T-helper 1 cell (primary cell): ENCODE measurements at places on chromosomes 2 and 18.

GRCh38 chr2:239293775-239294430 lies 106.9 kb downstream of the HDAC4 start:
- DNase-seq: peak; percentile 68

DNA sequence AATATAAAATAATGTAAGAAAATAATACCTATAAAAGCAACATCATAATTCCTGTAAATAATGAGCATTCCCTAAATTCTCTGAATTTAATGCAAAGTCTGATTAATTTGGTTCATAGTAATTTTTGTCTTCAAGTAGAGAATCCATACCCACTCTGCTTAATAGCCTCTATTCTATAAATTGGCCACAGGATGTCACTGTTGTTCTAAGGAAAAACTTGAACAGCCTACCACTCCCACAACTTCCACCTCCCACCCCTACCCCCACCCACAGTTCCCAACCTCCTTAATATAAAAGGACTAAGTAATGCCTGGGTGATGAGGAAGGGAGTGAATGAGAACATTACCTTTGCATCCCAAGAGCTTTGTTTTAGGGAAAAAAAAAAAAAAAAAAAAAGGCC lies 27.2 kb upstream of the BBS5 start:
- DNase-seq: no peak

- no peak for DNase-seq
Observed at GRCh38 chr18:43961722-43962121, 684.4 kb upstream of the SYT4 start.

- no peak for DNase-seq
Observed at GRCh38 chr2:18824325-18824790, 235.0 kb upstream of the NT5C1B start.

GRCh38 chr2:81901017-81901416 lies 1596.5 kb upstream of the LRRTM1 start:
- DNase-seq: no peak

DNA sequence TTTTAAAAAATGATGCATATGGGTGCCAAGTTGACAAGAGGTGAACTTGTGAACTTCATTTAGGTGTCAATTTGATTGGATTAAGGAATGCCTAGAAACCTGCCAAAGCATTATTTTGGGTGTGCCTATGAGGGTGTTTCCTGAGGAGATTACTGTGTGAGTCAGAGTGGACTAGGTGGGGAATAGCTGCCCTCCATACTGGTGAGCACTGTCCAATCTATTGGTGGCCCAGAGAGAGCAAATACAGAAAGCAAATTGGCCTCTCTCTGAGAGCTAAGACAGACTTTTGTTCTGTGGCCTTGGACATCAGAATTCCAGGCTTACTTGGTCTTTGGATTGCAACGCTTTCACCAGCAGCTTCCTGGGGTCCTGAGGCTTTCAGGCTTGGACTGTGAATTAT lies 388.0 kb downstream of the SUCLG1 start:
- DNase-seq: no peak

DNA sequence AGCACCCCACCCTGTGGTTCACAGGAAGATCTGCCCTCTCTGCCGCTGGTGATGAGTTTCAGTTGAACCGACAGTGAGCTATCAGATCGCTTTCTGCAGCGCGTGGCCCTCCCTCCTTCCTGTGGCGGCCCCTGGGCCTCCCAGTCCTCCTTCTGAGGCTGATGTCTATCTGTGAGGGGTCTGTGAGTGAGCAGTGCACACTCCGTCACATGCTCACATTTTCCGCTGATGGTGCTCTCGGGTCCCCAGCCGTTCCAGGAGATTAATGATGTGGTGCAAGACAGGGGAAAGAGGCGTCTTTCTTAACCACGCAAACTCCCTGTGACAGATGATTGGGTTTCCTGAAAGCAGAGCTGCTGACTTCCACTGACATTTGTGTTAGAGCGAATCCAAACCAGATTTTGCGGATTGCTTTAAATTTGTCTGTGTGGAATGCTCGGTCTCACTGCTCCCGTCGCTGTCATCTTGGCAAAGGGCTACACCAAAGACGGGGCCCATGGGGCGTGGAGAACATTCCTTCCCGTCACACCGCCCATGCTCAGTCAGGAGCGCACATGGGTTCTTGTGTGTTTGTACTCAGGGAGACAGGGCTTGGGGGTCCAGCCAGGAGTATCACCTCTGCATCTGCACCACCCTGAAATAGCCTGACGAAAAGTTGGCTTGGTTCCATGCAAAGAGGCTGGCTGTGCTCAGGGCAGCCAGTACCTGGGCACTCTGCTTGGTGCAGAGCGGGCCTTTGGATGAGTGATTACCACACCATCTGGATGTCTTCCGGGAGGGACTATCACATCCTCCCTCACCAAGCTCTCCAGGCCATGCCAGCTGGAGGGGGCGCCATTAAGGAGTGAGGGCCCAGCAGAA lies 154.7 kb upstream of the HS6ST1 start:
- DNase-seq: peak; percentile 76
